ENCODE measurements at places on chromosomes 7 and 10.

DNA sequence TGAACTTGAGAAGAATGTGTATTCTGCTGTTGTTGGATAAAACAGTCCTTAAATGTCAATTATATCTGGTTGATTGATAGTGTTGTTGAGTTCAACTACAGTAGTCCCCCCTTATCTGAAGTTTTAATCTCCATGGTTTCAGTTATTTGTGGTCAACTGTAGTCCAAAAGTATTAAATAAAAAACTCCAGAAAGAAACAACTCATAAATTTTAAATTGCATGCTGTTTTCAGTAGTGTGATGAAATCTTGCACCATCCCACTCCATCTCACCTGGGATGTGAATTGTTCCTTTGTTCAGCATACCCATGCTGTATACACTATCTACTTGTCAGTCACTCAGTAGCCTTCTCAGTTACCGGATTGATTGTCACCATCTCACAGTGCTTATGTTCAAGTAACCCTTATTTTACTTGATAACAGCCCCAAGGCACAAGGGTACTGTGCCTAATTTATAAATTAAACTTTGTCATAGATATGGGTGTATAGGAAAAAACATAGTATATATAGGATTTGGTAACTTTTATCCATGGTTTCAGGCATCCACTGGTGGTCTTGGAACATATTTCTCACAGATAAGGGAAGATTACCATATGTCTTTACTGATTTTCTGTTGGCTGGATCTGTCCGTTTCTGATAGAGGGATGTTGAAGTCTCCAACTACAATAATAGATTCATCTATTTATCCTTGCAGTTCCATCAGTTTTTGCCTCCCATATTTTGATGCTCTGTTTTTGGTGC is 57.1 kb downstream of the AOAH start:
- H3K27me3 ChIP-seq, result no peaks in the 10 kb centered on the region
- DNase-seq, result no peak
- peaks cover 15% of the 10 kb centered on the region for H3K36me3 ChIP-seq
- no peak overlapping the region for H3K27ac ChIP-seq

GRCh38 chr10:128811511-128811910 is 655.5 kb upstream of the MGMT start:
- no peak overlapping the region for H3K27ac ChIP-seq
- H3K27me3 ChIP-seq, result peaks cover 2% of the 10 kb centered on the region
- no peak overlapping the region for H3K4me3 ChIP-seq

DNA sequence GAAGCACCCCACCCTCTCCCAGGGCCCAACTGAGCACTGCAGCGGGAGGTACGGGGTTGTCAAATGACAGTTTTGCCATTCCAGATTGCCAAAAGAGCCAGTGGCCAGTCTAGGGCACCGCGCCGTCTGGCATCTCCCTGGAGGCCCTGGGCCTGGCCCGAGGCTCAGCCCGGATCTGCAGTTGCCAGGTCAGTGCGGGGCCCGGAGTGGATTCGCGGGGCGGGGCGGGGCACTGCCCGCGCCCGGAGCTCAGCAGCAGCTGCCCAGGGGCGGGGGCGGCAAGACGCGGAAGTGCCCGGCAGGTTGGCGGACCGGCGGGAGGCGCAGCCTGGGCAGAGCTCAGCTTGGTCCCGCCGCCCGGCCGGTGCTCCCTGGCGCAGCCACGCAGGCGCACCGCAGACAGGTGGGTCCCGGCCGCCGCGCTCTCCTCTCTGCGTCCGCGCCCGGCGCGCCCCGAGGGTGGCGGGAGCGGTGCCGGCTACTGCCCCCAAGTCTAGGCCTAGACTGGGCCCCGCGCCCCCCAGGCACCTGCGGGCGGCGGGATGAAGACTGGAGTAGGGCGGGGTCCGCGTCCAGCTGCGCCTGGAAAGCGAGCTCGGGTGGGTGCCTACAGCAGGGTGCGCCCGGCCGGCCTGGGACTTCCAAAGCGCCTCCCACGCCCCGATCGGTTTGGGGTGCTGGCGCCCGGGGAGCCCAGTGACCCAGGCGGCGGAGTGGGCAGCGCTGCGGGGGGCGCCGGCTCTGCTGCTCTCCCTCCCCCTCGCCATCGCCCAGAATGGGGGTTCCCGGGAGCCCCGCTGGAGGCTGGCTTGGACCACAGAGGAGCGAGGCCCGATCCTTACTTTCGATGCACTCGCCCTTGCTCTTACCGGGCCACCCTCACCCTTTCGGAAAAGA is at the start of gene IRF5:
Gene IRF5 (plus strand): TSS at position 281 of the 897 bp plus-strand sequence. CDS start 4,155 bp downstream, outside the sequence.
- peaks cover 20% of the 10 kb centered on the region for H3K27me3 ChIP-seq
- DNase-seq, result peak; percentile 18
- H3K36me3 ChIP-seq, result peaks cover 8% of the 10 kb centered on the region
- H3K4me3 ChIP-seq, result peak within 1 kb of the TSS; percentile 96
- H3K4me1 ChIP-seq, result peaks cover 48% of the 10 kb centered on the region

GRCh38 chr7:42236976-42237810 is at the start of gene GLI3:
Gene GLI3, minus strand, starts transcription at chr7:42237209. Its CDS starts 13,956 bp downstream, at chr7:42223253.
- H3K36me3 ChIP-seq, result no peaks in the 10 kb centered on the region
- no peak for DNase-seq
- no peak within 1 kb of the TSS for H3K27ac ChIP-seq
- peak within 1 kb of the TSS; percentile 80 for H3K4me3 ChIP-seq

- no peak overlapping the region for H3K4me3 ChIP-seq
- H3K27me3 ChIP-seq, result no peaks in the 10 kb centered on the region
- H3K4me1 ChIP-seq, result no peaks in the 10 kb centered on the region
- DNase-seq, result no peak
- no peak overlapping the region for H3K27ac ChIP-seq
Measured at GRCh38 chr10:18406136-18406535, 245.3 kb downstream of the NSUN6 start.

GRCh38 chr10:128605180-128605579 is 479.0 kb upstream of the MKI67 start:
- no peak overlapping the region for H3K27ac ChIP-seq
- no peaks in the 10 kb centered on the region for H3K27me3 ChIP-seq
- H3K4me1 ChIP-seq, result no peaks in the 10 kb centered on the region

- peaks cover 4% of the 10 kb centered on the region for H3K27me3 ChIP-seq
- peaks cover 8% of the 10 kb centered on the region for H3K36me3 ChIP-seq
- H3K4me3 ChIP-seq, result no peak overlapping the region
Measured at GRCh38 chr7:919924-920341, 34.5 kb downstream of the ADAP1 start.

GRCh38 chr7:106098889-106099288 is 13.2 kb downstream of the SYPL1 start:
- no peaks in the 10 kb centered on the region for H3K27me3 ChIP-seq
- H3K4me1 ChIP-seq, result peaks cover 42% of the 10 kb centered on the region
- H3K27ac ChIP-seq, result no peak overlapping the region
- H3K4me3 ChIP-seq, result no peak overlapping the region

GRCh38 chr7:92437956-92438491 is 9.3 kb upstream of the GATAD1 start:
- no peak for DNase-seq
- H3K27ac ChIP-seq, result no peak overlapping the region
- no peak overlapping the region for H3K4me3 ChIP-seq
- H3K27me3 ChIP-seq, result peaks cover 7% of the 10 kb centered on the region

- no peaks in the 10 kb centered on the region for H3K36me3 ChIP-seq
- no peaks in the 10 kb centered on the region for H3K27me3 ChIP-seq
- H3K4me1 ChIP-seq, result no peaks in the 10 kb centered on the region
- no peak overlapping the region for H3K4me3 ChIP-seq
- DNase-seq, result no peak
- no peak overlapping the region for H3K27ac ChIP-seq
Measured at GRCh38 chr7:82964150-82964882, 198.4 kb downstream of the PCLO start.

- H3K36me3 ChIP-seq, result peaks cover 18% of the 10 kb centered on the region
- peaks cover 28% of the 10 kb centered on the region for H3K4me1 ChIP-seq
- H3K27ac ChIP-seq, result no peak overlapping the region
Measured at GRCh38 chr7:931871-932650, 22.4 kb downstream of the ADAP1 start.

GRCh38 chr7:38220452-38220851 is 42.4 kb downstream of the STARD3NL start:
- H3K36me3 ChIP-seq, result peaks cover 33% of the 10 kb centered on the region
- H3K4me3 ChIP-seq, result no peak overlapping the region
- H3K4me1 ChIP-seq, result peaks cover 56% of the 10 kb centered on the region
- DNase-seq, result no peak
- H3K27ac ChIP-seq, result no peak overlapping the region
- H3K27me3 ChIP-seq, result no peaks in the 10 kb centered on the region

GRCh38 chr10:118339111-118339510 is 3.0 kb downstream of the FAM204A start:
- no peak for DNase-seq
- H3K27ac ChIP-seq, result no peak overlapping the region

DNA sequence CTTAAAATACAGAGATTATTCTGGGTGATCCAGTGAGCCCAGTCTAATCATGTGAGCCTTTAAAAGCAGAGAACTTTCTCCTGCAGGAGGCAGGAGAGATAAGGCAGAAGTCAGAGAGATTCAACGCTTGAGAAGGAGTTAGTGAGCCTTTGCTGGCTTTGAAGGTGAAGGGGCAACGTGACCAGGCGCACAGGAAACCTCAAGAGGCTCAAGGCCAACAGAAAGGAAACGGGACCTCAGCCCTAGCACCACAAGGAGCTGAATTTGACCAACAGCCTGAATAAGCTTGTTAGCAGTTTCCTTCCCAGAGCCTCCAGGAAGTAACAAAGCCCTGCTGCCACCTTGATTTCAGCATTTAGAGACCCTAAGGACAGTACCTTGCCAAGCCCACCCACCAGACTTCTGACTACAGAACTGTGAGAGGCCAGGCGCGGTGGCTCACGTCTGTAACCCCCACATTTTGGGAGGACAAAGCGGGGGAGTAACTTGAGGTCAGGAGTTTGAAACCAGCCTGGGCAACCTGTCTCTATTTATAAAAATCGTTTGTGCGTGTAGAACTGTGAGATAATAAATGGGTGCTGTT is 87.3 kb upstream of the KAT6B start:
- H3K36me3 ChIP-seq, result no peaks in the 10 kb centered on the region
- peak overlapping the region; percentile 42 for H3K4me3 ChIP-seq
- peak; percentile 14 for DNase-seq
- no peaks in the 10 kb centered on the region for H3K27me3 ChIP-seq
- peaks cover 26% of the 10 kb centered on the region for H3K4me1 ChIP-seq
- H3K27ac ChIP-seq, result peak overlapping the region; percentile 44

GRCh38 chr7:45973725-45974532 is 52.9 kb upstream of the IGFBP3 start:
- DNase-seq, result no peak
- H3K4me3 ChIP-seq, result no peak overlapping the region
- H3K27me3 ChIP-seq, result peaks cover 2% of the 10 kb centered on the region
- H3K4me1 ChIP-seq, result no peaks in the 10 kb centered on the region

- H3K27me3 ChIP-seq, result no peaks in the 10 kb centered on the region
- H3K4me1 ChIP-seq, result no peaks in the 10 kb centered on the region
- H3K36me3 ChIP-seq, result peaks cover 6% of the 10 kb centered on the region
- DNase-seq, result no peak
Measured at GRCh38 chr7:101236292-101236835, 1.2 kb downstream of the CLDN15 start.

DNA sequence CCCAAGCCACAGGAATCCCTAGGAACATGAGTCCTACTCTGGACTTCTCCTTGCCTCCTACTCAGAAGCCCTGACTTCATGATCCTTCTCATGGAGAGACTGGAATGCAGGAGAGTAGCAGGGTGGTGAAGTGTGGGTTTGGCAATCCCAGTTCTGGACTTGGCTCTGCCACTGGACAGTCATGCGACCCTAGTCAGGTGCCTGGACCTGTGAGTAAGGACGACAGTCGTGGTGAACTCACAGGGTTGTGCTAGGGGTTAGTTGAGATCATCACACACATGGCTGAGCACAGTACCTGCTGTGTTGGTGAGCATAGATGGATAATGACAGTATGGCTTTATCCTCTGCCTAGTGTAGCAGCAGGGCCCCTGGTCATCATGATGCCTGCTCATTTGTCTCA is 117.9 kb downstream of the LRRC18 start:
- no peaks in the 10 kb centered on the region for H3K27me3 ChIP-seq
- no peaks in the 10 kb centered on the region for H3K36me3 ChIP-seq
- no peak for DNase-seq
- H3K4me1 ChIP-seq, result no peaks in the 10 kb centered on the region
- H3K27ac ChIP-seq, result no peak overlapping the region

DNA sequence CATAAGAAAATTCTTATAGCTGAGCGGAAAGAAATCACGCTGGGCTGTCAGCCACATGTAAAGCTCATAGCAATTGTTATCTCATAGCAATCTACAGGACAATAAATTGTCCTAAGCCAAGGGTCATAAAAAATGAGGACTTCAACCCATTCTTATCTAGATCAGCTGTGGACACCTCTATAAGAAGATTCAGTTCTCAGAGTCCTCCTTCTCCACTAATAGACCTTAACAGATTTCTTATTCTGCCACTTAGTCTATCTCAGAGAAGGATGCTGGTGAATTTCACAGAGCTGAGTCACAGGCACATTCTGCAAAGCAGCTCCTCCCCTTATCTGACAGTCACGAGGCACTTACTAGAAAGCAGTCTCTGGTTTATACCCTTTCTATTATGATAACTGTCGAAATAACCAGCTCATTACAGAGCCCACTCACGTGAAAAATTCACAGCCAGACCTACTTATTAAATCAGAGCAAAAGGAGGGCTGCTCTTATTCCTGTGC is 185.3 kb upstream of the PCLO start:
- no peaks in the 10 kb centered on the region for H3K4me1 ChIP-seq
- DNase-seq, result no peak

DNA sequence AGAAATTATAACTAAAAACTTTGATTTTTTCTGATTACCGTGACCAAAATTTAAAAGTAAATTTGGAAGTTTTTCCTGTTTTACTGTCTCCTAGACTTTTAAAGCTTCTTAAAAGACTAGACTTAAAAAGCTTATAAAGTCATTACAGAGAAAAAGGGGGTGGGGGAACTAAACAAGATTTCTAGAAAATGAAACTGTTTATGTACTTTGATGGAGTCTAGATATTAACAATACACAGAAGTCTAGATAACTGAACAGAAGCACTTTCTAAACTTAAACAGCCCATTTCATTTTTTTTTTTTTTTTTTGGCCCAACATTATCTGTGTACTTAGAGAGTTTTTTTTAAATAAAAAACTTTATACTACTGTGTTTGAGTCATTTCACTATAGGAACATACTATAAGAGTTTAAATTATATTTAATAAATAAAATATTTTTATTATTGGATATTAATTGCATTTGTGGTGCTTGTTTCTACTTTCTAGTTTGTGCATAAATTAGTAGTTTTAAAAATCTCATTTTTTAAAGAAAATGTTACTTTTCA is 98.5 kb downstream of the PHTF2 start:
- no peak overlapping the region for H3K4me3 ChIP-seq
- no peaks in the 10 kb centered on the region for H3K27me3 ChIP-seq
- DNase-seq, result no peak
- H3K4me1 ChIP-seq, result no peaks in the 10 kb centered on the region
- no peak overlapping the region for H3K27ac ChIP-seq

GRCh38 chr7:322111-322671 is 32.2 kb downstream of the FOXL3 start:
- DNase-seq, result peak; percentile 78
- no peaks in the 10 kb centered on the region for H3K36me3 ChIP-seq
- H3K4me1 ChIP-seq, result no peaks in the 10 kb centered on the region

DNA sequence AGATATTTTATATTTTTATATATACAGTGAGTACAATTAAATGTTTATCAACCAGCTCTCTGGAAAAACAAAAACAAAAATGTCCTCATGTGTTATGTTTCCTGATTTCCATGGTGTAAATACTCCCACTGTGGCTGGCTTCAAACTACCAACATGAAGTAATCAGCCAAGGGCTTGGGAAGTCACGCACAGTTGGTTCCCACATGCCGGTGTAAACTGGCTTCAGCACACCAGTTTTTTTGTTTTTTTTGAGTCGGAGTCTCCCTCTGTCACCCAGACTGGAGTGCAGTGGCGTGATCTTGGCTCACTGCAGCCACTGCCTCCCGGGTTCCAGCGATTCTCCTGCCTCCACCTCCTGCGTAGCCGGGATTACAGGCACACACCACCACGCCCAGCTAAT is 11.8 kb downstream of the OSBPL3 start:
- no peaks in the 10 kb centered on the region for H3K27me3 ChIP-seq
- H3K36me3 ChIP-seq, result peaks cover 12% of the 10 kb centered on the region
- no peak overlapping the region for H3K4me3 ChIP-seq
- H3K4me1 ChIP-seq, result peaks cover 88% of the 10 kb centered on the region
- H3K27ac ChIP-seq, result no peak overlapping the region
